ENCODE measurements at places on chromosomes 2 and 18.

DNA sequence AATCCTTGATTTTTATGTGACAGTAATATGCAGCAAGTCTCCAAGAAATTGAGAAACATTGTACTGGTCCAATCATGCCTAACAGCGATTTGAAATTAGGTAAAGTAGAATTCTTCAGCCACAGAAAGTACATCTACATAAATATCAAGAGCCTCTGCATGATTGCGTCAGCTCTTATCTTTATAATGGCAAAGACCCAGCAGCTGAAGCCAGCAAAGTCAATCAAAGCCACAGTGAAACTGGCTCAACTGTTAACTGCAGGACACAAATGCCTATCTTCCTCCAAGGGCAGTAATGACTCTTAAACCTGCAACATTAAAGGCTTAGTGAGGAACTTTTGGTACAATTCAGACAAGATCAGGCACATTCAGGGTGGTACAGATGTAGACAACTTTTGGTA is 102.5 kb downstream of the BARD1 start:
- no peak overlapping the region for H3K27ac ChIP-seq
- no peaks in the 10 kb centered on the region for H3K27me3 ChIP-seq
- H3K4me1 ChIP-seq = no peaks in the 10 kb centered on the region
- no peaks in the 10 kb centered on the region for H3K36me3 ChIP-seq
- DNase-seq = no peak

DNA sequence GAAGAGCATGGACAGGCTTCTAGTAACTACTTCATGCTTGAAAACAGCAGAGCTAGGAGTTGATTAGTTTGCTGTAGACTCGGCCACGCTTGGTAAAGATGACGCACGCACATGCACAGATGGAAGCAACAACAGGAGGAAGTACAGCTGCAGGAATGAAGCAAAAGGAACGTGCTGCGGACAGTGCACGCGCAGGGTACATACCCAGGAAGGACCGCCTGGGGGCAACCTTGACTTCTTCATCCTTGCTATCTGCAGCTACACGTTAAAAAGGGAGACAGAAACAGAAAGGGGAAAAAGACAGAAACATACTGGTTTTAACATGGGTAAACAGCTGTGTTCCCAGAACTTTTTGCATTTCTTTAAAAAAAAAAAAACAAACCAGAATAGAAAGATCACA is 17.7 kb downstream of the SLC66A2 start:
- no peak overlapping the region for H3K4me3 ChIP-seq
- peaks cover 28% of the 10 kb centered on the region for H3K36me3 ChIP-seq
- no peaks in the 10 kb centered on the region for H3K27me3 ChIP-seq
- H3K4me1 ChIP-seq = no peaks in the 10 kb centered on the region
- no peak overlapping the region for H3K27ac ChIP-seq

- H3K36me3 ChIP-seq = no peaks in the 10 kb centered on the region
- no peaks in the 10 kb centered on the region for H3K4me1 ChIP-seq
- no peaks in the 10 kb centered on the region for H3K27me3 ChIP-seq
- H3K4me3 ChIP-seq = no peak overlapping the region
- no peak overlapping the region for H3K27ac ChIP-seq
These were observed 547.1 kb upstream of the LINC00305 start for GRCh38 chr18:64695851-64696553.

GRCh38 chr18:46625069-46625468 is 32.0 kb downstream of the LOXHD1 start:
- no peaks in the 10 kb centered on the region for H3K36me3 ChIP-seq
- peaks cover 7% of the 10 kb centered on the region for H3K27me3 ChIP-seq
- no peak overlapping the region for H3K4me3 ChIP-seq
- H3K27ac ChIP-seq = no peak overlapping the region
- peaks cover 32% of the 10 kb centered on the region for H3K4me1 ChIP-seq
- no peak for DNase-seq

- H3K4me1 ChIP-seq = no peaks in the 10 kb centered on the region
- H3K4me3 ChIP-seq = no peak overlapping the region
- no peaks in the 10 kb centered on the region for H3K36me3 ChIP-seq
- no peak for DNase-seq
These were observed 53.8 kb downstream of the LRPPRC start for GRCh38 chr2:43941966-43942365.

GRCh38 chr2:47119001-47119400 is 36.1 kb downstream of the STPG4 start:
- no peak overlapping the region for H3K27ac ChIP-seq
- no peak for DNase-seq
- H3K4me3 ChIP-seq = no peak overlapping the region
- no peaks in the 10 kb centered on the region for H3K36me3 ChIP-seq
- no peaks in the 10 kb centered on the region for H3K27me3 ChIP-seq
- H3K4me1 ChIP-seq = no peaks in the 10 kb centered on the region

DNA sequence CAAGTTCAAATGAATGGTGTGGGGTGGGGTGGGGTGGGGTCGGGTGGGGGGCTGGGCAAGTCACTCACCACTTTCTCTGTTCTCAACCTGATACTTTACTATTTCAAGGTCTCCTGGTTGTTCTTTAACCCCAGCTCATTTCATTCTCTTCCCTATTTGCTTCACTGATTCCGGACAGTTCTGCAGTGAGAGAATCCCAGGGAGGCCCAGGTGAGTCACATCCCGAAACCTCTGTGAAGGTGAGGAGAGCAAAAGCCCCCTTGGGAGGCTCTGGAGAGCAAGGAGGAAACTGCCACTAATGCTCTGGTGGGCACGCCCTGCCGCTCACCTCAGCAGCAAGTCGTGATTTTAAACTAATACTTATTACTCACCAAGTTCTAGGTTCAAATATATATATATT is 8.9 kb downstream of the EDAR start:
- H3K4me1 ChIP-seq = peaks cover 23% of the 10 kb centered on the region
- no peak overlapping the region for H3K4me3 ChIP-seq
- DNase-seq = no peak
- peaks cover 3% of the 10 kb centered on the region for H3K36me3 ChIP-seq
- peaks cover 7% of the 10 kb centered on the region for H3K27me3 ChIP-seq

GRCh38 chr2:119230219-119231185 is 6.9 kb downstream of the STEAP3 start:
- H3K36me3 ChIP-seq = no peaks in the 10 kb centered on the region
- DNase-seq = no peak
- no peaks in the 10 kb centered on the region for H3K4me1 ChIP-seq
- no peak overlapping the region for H3K27ac ChIP-seq
- H3K27me3 ChIP-seq = peaks cover 21% of the 10 kb centered on the region
- no peak overlapping the region for H3K4me3 ChIP-seq

- DNase-seq = no peak
- H3K36me3 ChIP-seq = no peaks in the 10 kb centered on the region
These were observed 20.9 kb downstream of the SLC39A10 start for GRCh38 chr2:195677884-195678283.

Data from T-cell (primary cell).